NCI-H2107 (cell line): ENCODE measurements at places on chromosomes 3 and 15.

GRCh38 chr3:46187341-46187700, 20.8 kb downstream of the CCR1 start:
- no peak for DNase-seq

DNA sequence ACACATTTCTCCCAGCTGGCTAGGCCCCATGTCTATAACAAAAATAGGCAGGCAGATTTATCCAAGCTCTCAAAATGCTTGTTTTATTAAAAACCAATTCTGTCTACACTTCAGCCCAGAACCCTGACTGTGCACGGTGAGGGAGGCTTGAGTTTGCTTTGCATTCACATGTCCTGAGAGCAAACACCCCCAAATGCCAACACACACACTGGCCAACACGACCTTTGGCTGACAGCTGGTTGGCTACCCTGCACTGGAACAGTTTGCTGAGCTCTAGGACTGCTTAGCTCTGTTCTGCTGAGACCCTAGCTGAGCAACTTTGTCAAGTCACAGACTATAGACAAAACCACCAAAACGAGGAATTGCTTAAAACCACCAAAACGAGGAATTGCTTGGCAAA, 3.6 kb downstream of the STIMATE start:
- DNase-seq = no peak

DNA sequence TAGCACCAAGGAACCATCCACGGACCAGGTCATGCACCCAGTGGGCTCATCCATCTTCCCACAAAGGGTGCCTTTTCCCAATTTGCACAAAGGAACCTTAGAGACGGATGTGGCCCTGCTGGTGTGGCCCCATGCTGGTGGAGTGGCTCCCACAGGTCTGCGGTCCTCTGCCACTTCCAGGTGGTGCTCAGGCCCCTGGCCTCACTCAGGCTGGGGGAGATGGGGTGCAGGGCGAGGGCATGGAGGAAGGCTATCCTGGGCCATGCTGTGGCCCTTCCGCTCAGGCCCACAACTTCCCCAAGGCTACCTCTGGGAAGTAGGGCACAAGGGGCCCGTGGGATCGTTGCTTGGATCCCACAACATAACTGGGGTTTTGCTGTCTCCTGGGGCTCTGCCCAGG, 5.2 kb upstream of the SYNM start:
- no peak for DNase-seq

GRCh38 chr15:40594429-40594836, 384 bp downstream of the KNL1 start:
- no peak for DNase-seq

- DNase-seq = no peak
These were observed 290.8 kb downstream of the UBE2E2 start for GRCh38 chr3:23493889-23494288.

- no peak for DNase-seq
These were observed 127.1 kb upstream of the RBMS3 start for GRCh38 chr3:29153811-29154210.

- no peak for DNase-seq
These were observed 46.0 kb downstream of the ITGA11 start for GRCh38 chr15:68385671-68386586.

DNA sequence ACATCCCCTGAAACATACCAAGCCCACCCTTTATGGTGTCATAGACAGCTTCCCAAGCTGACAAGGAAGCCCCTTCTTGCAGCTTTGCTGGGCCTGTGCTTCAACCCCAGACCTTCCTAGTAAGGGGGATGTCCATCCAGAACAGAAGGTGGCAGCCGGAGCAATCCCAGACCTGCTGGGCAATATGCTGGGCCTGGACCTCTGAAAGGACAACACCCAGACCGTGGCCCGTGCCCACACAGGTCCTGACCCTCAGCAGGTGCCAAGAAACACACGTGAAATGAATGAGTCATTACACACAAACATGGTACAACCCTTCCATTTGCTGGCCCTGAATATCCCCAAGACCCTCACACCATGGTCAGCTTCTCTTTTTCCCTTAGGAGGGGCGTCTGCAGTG, 19.8 kb upstream of the VILL start:
- no peak for DNase-seq

- DNase-seq = no peak
These were observed 98.9 kb downstream of the ULK4 start for GRCh38 chr3:41863024-41863423.

GRCh38 chr3:71917545-71917944, 132.6 kb upstream of the PROK2 start:
- DNase-seq = no peak

GRCh38 chr15:25022233-25022632, 67.4 kb downstream of the SNRPN start:
- no peak for DNase-seq

GRCh38 chr3:126005951-126006350, 37.0 kb downstream of the ROPN1B start:
- no peak for DNase-seq

DNA sequence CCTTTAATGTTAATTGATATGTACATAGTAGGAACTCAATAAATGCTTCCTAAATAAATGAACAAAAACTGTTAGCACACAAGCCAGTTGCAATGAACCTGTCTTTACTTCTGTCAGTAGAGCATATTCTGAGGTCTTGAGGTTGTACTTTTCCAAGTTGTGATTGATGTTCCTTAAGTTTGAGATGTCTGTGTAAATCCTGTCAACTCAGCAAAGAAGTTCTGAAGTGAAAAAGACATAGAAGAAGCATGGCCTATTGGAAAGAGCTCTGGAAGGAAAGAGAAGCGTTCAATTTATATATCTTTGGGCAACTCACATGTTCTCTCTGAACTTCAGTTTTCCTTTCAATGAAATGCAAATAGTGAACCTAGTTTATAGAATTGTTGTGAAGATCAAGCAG, 269.9 kb downstream of the AGBL1 start:
- DNase-seq = no peak

DNA sequence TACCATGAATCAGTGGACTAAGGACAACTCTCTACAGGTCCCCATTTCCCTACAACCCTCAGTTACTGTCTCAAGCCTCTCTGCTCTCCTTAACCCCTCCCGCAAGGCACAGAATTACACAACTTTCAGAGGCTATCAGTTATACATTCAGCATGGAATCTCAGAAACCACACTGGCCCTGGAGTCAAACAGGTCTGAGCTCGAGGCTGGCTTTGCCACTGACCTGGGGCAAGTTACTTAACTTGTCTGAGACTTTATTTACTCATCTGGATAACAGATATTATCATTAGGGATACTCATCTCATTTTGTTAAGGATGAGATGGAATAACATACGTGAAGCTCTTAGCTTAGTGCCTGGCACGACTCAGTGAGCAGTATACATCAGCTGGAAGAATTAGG, 95.2 kb downstream of the WDR76 start:
- DNase-seq = no peak

DNA sequence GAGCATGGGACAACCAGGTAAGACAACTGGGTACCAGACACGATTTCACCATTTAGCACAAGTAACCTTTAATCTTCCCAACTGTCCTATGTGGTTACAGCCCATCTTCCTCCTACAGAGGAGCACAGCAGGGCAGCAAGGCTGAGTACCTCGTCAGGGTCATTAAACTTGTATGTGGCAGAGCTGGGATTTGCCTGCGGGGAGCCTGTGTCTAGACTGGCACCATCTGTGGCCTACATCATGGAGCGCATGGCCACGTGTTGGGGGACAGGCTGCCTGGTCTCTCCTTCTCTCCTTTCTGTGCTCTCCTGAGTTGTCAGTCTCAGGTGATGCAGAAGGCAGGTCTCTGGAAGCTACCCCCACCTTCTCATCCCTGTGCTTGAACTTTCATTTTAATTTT, 32.2 kb downstream of the GOLGA6A start:
- DNase-seq = no peak

GRCh38 chr3:24342275-24342674, 152.4 kb downstream of the THRB start:
- DNase-seq = no peak

DNA sequence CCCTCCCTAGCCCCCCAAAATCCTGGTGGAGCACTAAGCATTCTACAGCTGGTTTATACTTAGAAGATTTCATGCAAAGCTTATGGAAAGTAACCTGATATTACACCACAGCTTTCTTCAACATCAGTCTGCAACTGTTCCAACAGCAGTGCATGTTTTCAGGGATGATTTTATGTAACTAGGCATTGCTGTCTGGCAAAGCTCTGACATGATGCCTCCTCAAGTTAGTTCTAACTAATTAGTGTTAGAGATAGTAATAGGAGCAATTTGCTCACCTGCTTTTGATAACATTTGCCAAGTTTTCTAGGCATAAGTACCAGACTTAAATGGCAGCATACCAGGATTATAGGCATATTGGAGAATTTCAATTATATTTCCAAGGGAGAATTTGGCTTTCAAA, 330.3 kb upstream of the SGO1 start:
- no peak for DNase-seq

DNA sequence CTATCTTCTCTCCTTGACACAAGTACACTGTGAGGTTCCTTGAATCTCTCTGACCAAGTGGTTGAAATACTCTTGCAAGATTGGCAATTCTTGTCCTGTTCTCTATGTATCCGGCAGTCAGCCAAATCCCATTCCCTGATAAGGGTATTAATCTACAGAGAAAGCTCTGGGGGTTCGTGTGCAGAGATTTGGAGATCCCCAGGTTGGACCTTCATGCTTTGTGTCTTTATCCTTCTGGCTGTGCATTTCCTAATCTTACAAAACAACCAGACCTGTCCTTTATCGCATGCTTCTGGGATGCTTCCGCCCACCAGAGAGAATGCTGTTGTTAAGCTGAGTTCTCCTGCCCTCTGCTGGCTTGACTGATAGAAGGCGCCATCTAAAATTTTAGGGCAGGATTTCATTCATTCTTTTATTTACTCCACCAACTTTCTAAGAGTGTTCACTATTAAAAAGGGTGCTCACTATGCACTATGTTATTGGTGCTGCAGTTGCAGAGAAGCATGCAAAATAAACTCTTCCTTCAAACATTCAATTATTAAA, 8.6 kb upstream of the SST start:
- DNase-seq = peak; percentile 54
